ENCODE measurements at places on chromosomes 11 and 22. TPM values are rescaled to one million over a fixed set of nuclear protein-coding genes. Genes with fewer than 3 reads are reported as not detected.

GRCh38 chr11:80980227-80980626 is 1539.4 kb upstream of the TENM4 start:
- DNase-seq = no peak

- DNase-seq = no peak
These were observed 14.3 kb downstream of the ARFGAP2 start for GRCh38 chr11:47162426-47162825.

GRCh38 chr22:30802202-30803166 is 107.8 kb downstream of the OSBP2 start:
- peak; percentile 97 for DNase-seq

SERGEF gene
- total RNA-seq = 17.8 TPM

HPX gene
- total RNA-seq = 1.2 TPM

ADORA2A gene
- total RNA-seq = 1.1 TPM

CCDC116 gene
- total RNA-seq = not detected

All from pancreas (tissue), 10 donors.